ENCODE measurements at places on chromosomes 12 and 14. TPM values are rescaled to one million over a fixed set of nuclear protein-coding genes. Genes with fewer than 3 reads are reported as not detected.

GDF3 gene
- total RNA-seq = not detected

RTL1 gene
- total RNA-seq = not detected

ARHGAP9 gene
- total RNA-seq = 0.83 TPM

GZMH gene
- not detected for total RNA-seq

RPS6KL1 gene
- 0.17 TPM for total RNA-seq

ZNF26 gene
- total RNA-seq = 22.0 TPM

PROX2 gene
- not detected for total RNA-seq

RFX4 gene
- total RNA-seq = not detected

EFS gene
- total RNA-seq = 6.2 TPM

RBM19 gene
- 28.2 TPM for total RNA-seq

TAS2R10 gene
- total RNA-seq = 2.7 TPM

GPR137C gene
- 0.64 TPM for total RNA-seq

RAB21 gene
- 13.2 TPM for total RNA-seq

- DNase-seq = peak; percentile 57
Measured at GRCh38 chr12:1939801-1940607, 21.6 kb upstream of the CACNA2D4 start.

- no peak for DNase-seq
Measured at GRCh38 chr14:50008562-50008961, 107.8 kb downstream of the VCPKMT start.

GRCh38 chr14:102584871-102585869 is 7.3 kb upstream of the RCOR1 start:
- no peak for DNase-seq

DNA sequence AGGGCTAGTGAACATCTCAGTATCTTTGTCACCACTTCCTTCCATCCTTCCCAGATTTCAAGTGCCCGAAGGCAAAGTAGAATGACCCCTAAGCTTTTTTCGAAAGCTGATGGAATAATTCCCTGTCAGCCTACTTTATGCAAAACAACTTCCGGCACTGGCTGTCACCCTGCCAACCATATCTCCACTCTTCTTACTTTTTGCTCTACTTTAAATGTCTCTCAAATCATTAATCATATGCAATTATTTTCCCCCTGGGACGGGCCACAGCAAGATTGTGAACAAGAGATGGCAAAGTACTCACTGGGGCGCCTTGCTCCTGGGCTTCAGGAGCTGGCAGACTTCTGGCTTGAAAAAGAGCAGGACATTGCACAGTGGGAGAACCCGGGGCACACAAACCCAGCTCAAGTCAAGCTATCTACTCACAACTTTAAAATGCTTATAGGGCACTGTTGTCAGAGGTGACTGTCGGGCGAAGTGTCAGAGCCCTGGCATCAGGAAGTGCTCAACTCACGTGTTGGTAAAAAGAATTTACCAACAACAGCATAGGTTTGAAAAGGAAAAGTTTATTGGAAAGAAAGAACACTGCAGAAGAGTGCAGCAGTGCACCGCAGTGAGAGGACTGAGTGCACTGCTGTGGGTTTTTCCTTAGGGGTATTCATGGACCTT is 373.5 kb downstream of the PAWR start:
- no peak for DNase-seq

GRCh38 chr12:57190037-57190436 is 26.6 kb upstream of the NXPH4 start:
- DNase-seq = no peak

GRCh38 chr12:53538209-53538689 is 31.0 kb upstream of the NPFF start:
- DNase-seq = peak; percentile 54

- no peak for DNase-seq
Measured at GRCh38 chr14:70666361-70666686, 24.6 kb downstream of the TTC9 start.

- no peak for DNase-seq
Measured at GRCh38 chr12:114935658-114936057, 251.7 kb upstream of the TBX3 start.

- no peak for DNase-seq
Measured at GRCh38 chr12:107352347-107353081, 259.2 kb upstream of the CRY1 start.

DNA sequence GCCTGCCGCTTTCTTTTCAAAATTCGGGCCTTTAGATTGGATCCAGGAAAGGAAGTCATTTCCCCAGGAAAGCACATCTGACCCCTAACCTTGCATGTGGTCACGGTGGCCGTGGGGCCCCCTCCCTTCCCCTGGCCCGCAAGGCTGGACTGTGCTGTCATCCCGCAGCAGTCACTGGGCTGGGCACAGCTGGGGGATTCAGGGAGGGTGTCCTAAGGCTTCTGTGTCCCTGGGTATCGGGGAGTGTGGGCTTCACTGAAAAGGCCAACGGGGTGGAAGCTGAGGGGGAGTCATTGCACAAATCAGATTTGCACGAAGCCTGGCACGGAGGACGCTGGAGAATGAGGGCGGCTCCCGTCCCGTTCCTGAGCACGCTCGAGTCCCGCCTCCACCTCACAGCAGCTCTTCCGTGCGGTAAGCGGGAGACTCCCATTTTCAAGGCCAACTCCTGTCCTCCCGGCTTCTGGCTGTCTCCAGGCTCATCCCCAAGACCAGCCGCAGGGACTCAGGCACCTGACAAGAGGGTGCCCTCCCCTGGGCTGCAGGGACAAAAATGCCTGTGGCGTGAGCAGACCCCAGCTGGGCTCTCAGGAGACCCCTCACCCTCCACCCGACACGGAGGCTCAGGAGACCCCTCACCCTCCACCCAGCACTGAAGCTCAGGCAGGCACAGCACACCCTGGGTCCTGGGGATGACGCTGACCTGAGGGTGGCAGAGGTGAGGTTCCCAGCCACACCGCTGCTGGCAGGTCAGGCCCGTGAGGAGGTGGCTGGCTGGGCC is 9.6 kb downstream of the XRCC3 start:
- DNase-seq = no peak

GRCh38 chr14:81231540-81231939 is 10.8 kb upstream of the GTF2A1 start:
- no peak for DNase-seq

DNA sequence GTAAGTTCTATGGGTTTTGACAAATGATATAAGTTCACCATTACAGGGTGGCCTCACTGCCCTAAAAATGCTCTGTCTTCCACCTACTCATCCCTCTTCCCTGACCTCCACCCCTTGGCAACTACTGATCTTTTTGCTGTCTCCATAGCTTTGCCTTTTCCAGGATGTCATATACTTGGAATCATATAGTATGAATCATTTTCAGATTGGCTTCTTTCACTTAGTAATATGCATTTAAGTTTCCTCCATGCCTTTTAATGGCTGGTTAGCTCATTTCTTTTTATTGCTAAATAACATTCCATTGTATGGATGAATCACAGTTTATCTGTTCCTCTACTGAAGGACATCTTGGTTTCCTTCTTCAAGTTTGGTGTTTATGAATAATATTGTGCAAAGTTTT is 14.0 kb upstream of the PEX5 start:
- peak; percentile 41 for DNase-seq

DNA sequence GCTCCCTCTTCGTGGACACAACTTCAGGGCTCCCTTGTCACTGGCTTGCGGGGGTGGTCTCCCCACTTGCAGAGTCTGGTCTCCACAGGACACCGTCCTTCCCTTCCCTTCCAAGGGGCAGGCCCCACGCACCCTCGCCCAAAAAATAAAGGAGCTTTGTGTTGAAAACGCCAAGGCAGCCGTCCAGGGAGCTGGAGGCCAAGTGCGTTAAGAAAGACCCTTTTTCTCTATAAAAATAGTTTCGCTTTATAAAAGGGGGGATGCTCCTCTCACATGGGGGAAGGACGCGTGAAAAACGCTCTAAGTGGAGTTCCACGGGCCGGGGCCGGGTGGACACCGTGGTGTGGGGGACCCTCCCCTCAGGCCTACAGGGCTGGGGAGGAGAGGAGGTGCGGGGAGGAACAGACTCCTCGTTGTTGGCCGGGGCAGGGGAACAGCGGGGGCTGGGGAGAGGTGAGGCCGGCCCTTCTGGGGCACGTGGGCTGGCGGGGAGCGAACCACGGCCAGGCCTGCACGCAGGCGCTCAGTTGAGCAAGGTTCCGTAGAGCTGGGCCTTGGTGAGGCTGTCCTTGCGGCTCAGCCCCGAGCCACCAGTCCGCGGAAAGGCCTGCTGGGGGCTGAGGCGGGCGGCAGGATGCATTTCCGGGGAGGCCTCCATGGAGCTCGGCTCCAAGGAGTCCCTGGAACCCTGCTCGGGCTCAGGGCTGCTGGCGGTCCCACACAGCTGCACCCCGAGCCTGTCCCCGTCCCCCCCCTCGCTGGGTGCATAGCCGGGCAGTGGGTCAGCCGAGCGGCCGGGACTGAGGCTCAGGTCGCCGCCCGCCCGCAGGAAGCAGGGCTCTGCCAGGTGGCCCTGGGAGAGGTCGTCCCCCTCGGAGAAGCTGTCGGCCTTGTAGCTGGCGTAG is 49.5 kb downstream of the BEGAIN start:
- DNase-seq = no peak

- no peak for DNase-seq
Measured at GRCh38 chr12:97643924-97644323, 181.3 kb downstream of the RMST start.

GRCh38 chr12:51692016-51692415 is 101.0 kb downstream of the SCN8A start:
- DNase-seq = no peak

GRCh38 chr14:88232771-88233170 is 90.3 kb downstream of the KCNK10 start:
- no peak for DNase-seq

DNA sequence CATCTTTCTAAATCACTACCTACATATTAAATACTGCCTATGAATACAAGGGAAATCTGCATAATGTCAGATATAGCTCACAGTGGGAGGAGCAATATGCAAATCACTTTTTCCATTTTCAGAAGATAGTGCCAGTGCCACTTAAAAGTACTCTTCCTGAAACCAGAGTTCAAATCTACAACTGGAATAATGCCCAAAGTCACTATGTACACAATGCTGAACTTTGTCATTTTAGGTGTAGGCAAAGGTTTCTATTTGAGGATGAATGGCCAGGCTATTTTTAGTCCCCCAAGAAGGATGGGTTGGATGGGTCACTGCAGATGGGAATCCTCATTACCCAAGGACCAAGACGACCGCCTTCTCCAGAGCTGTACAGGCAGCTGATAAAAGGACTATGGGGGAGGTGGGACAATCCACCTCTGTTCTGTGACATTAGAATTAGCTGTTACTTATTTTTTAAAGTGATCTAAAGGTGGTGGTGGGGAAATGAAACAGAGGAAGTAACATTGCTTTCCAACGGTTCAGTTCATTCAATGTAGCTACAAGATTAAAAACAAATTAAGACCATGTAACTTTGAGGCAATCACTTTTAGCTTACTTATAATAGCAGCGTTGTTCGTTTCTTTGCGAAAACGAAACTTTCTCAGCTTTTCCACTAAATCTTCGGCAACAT is 5.6 kb downstream of the GMFB start:
- DNase-seq = no peak

GRCh38 chr14:100302616-100303015 is 3.6 kb downstream of the SLC25A29 start:
- no peak for DNase-seq

DNA sequence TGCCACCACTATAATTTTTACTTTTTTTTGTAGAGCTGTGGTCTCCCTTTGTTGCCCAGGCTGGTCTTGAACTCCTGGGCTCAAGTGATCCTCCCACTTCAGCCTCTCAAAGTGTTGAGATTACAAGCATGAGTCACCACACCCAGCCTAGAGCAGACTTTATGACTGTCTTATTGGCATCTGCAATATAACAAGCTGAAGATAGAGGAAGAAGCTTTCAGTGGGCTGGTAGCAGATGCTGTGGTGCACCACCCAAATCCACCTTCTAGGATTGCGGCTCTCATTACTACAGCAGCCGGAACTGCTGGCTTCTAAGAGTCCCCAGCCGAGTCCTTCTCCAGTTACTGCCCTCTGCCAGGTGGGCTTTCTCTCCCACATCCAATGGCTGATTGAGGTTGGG is 7.6 kb upstream of the STK38L start:
- peak; percentile 29 for DNase-seq

- DNase-seq = peak; percentile 12
Measured at GRCh38 chr12:7667125-7667524, 1.4 kb upstream of the APOBEC1 start.

- DNase-seq = no peak
Measured at GRCh38 chr14:75155169-75155568, 21.2 kb downstream of the TMED10 start.

GRCh38 chr12:87274594-87275245 is 754.5 kb downstream of the C12orf50 start:
- DNase-seq = peak; percentile 7

GRCh38 chr14:104753528-104754212 is 723 bp downstream of the SIVA1 start:
- DNase-seq = peak; percentile 38

DNA sequence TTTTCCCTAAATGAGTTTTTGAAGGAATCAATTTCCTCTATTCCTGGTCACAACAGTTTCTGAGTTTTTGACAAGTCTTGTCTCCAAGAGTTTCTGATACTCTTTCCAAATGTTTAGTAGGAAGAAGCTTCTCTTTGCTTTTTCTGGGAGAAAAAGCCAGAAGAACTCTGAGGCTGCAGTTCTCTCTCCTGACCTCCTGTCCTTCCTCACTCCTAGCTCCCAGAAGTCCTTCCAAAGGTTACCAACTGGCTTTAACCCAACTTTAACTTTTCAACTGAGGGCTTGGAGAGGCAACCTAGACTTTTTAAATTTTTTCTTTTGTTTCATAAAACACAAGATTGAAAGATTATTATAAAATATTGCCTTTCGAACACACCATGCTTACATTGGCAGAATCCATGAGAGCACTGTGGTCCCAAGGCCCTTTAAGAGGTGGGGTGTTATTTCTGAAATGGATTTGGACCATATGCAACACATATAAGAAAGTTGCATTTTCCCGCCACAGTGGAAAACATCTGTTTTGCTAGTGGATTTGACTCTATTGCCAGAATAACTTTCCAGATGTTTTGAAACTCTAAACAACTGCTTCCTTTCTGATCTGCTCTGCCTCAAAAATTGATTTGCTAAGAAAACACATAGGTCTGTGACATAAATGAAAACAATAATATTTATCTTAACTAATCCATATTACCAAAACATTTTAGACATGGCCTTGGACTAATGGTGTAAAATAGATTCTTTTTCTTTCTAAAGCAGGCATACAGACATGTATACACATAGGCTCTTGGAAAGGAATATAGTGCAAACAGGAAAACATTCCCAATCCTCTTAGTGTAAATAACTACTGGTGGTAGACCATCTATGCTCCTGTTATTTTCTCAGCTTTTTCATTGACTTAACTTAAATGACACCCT is 22.3 kb upstream of the EPS8 start:
- no peak for DNase-seq

GRCh38 chr12:95624589-95624988 is 73.3 kb upstream of the USP44 start:
- DNase-seq = peak; percentile 42

Measured in mammary epithelial cell (primary cell).